ENCODE measurements at places on chromosomes 11 and 22. TPM values are rescaled to one million over a fixed set of nuclear protein-coding genes. Genes with fewer than 3 reads are reported as not detected.

TEX54 gene
- total RNA-seq, result not detected

GRCh38 chr22:26362471-26362870 is 66.6 kb upstream of the ASPHD2 start:
- H3K4me1 ChIP-seq, result peaks cover 6% of the 10 kb centered on the region
- no peak overlapping the region for H3K4me3 ChIP-seq
- H3K27me3 ChIP-seq, result peaks cover 15% of the 10 kb centered on the region
- DNase-seq, result no peak
- H3K27ac ChIP-seq, result no peak overlapping the region

DNA sequence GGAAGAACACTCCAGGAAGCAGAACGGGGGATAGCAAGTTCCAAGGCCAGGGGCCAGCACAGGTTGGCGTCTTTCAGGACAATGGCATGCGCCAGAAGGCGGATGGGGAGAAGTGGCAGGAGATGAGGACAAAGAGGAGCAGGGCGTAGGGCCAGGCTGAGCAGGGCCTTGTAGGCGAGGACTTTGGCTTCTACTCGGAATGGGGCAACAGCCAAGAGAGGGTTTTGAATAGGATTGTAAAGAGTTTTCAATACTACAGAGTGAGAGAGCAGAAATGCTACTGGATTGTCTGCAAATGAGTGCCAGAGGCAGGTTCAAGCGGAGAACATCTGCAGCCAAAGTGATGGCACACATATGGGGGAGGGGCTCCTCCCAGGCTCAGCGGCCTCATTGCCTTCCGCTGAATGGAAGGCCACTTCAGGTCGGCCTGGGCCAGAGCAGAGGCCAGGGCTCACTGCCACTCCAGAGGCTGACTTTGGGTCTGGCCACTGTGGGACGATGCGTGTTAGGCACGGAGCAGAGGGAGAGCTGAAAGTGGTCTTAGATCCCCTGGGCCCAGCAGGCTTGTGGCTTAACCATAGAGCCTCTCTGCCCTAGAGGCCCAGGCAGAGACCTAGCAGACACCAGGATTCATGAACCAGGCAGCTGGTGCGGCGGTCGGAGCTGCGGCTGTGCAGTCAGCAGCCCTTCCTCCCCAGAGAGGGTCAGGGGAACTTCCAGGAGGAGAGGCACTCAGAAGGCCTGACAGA is 118.2 kb downstream of the DSCAML1 start:
- no peaks in the 10 kb centered on the region for H3K36me3 ChIP-seq
- no peak for DNase-seq
- no peaks in the 10 kb centered on the region for H3K4me1 ChIP-seq
- no peak overlapping the region for H3K4me3 ChIP-seq
- H3K27ac ChIP-seq, result no peak overlapping the region

GRCh38 chr22:25853078-25853477 is 111.1 kb downstream of the MYO18B start:
- H3K4me3 ChIP-seq, result no peak overlapping the region
- H3K36me3 ChIP-seq, result no peaks in the 10 kb centered on the region
- no peak for DNase-seq
- no peaks in the 10 kb centered on the region for H3K27me3 ChIP-seq
- H3K27ac ChIP-seq, result no peak overlapping the region

ACR gene
- total RNA-seq, result not detected

GRCh38 chr11:98227278-98227677 is 793.5 kb upstream of the CNTN5 start:
- H3K4me3 ChIP-seq, result no peak overlapping the region
- no peak overlapping the region for H3K27ac ChIP-seq
- H3K36me3 ChIP-seq, result no peaks in the 10 kb centered on the region
- no peaks in the 10 kb centered on the region for H3K4me1 ChIP-seq
- no peaks in the 10 kb centered on the region for H3K27me3 ChIP-seq
- DNase-seq, result no peak

GRCh38 chr11:123450623-123451022 is 20.6 kb downstream of the GRAMD1B start:
- no peaks in the 10 kb centered on the region for H3K27me3 ChIP-seq
- H3K27ac ChIP-seq, result no peak overlapping the region
- H3K4me3 ChIP-seq, result no peak overlapping the region
- DNase-seq, result no peak

DNA sequence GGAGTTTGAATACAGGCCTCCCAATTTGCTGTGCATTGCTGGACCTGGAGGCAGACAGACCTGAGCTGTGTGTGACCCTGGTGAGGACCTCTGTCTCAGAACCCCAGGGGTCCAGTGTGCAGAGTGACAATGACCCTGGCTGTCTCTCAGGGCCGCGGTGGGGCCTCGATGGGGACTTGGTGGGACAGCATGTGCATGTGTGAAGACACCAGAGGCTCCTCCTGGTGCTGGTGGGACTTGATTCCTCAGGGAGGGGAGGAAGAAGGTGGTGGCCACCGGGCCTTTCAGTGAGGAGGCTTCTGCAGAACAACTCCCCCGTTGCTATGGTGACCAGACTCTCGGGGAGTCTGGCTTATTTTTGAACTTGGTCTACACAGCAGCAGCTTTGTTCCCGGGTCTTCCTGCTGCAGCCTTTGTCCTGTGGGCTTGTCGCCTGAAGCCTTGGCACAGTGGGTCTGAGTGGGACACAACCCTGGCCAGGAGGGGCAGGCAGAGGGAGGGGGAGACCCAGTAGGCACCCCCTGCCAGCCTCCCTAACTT is 35.3 kb downstream of the MCM5 start:
- peaks cover 8% of the 10 kb centered on the region for H3K36me3 ChIP-seq
- H3K27me3 ChIP-seq, result no peaks in the 10 kb centered on the region
- H3K27ac ChIP-seq, result no peak overlapping the region
- DNase-seq, result no peak

- no peak overlapping the region for H3K4me3 ChIP-seq
- H3K27ac ChIP-seq, result no peak overlapping the region
- no peaks in the 10 kb centered on the region for H3K36me3 ChIP-seq
- H3K4me1 ChIP-seq, result peaks cover 7% of the 10 kb centered on the region
Measured at GRCh38 chr11:58495906-58496305, 12.0 kb downstream of the OR5B21 start.

GRCh38 chr11:100719362-100719761 is 32.3 kb downstream of the ARHGAP42 start:
- no peak overlapping the region for H3K4me3 ChIP-seq
- H3K27ac ChIP-seq, result peak overlapping the region; percentile 82
- H3K36me3 ChIP-seq, result no peaks in the 10 kb centered on the region
- DNase-seq, result no peak
- peaks cover 28% of the 10 kb centered on the region for H3K4me1 ChIP-seq

BRSK2 gene
- 1.9 TPM for total RNA-seq

DNA sequence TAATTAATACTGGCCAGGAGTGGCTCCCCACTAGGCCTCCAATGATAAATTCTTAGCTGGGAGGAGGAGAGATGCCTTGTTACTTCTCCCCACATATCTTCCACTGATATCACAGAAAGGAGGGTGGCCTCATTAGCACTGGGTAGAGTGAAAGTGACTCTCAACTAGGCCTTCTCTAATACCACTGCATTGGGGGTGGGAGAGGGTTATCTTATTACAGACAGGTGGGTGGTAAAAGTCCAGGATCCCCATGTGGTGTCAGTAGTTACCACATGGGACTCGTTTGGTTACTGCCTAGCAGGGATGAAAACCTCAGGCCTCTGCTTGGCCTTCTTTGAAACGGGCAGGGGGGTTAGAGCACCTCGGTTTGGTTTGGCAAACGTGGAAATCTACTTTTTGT is 167.3 kb downstream of the UVRAG start:
- DNase-seq, result no peak
- H3K4me3 ChIP-seq, result no peak overlapping the region
- no peaks in the 10 kb centered on the region for H3K27me3 ChIP-seq
- peaks cover 32% of the 10 kb centered on the region for H3K36me3 ChIP-seq
- H3K4me1 ChIP-seq, result peaks cover 11% of the 10 kb centered on the region
- no peak overlapping the region for H3K27ac ChIP-seq

DNA sequence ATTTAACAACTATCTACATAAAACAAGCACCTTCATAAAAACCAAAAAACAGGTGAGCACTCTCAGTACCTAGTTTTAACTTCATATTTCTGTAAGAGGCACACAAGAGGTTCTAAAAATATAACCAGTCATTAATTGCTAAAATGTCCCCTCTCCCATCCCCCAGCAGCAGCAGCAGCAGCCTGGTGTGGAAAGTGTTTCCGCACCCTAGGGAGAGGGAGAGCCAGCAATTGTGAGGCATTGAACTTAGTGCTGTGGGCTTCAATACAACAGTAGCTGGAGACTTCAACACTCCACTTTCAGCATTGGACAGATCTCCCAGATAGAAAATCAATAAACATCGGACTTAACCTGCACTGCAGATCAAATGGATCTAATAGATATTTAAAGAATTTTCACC is 1158.5 kb downstream of the JRKL start:
- H3K4me3 ChIP-seq, result no peak overlapping the region
- H3K4me1 ChIP-seq, result no peaks in the 10 kb centered on the region
- no peaks in the 10 kb centered on the region for H3K36me3 ChIP-seq
- no peak for DNase-seq
- no peak overlapping the region for H3K27ac ChIP-seq
- peaks cover 24% of the 10 kb centered on the region for H3K27me3 ChIP-seq

CTSD gene
- 2,062 TPM for total RNA-seq

DNA sequence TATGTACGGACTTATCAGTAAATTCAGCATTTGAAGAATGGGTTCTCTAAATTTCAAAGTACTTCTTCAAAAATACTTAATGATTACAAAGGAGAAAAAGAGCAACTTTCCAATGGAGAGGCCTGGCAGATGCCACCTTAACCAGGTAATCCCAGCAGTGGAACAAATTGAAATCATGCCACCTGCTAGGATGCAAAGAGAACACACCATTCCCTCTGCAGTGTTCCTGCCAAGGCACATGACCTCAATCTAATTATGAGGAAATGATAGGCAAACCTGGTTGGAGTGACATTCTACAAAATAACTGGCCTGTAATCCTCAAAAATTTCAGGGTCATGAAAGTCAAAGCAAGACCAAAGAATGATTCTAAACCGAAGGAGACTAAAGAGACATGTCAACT is 21.5 kb downstream of the TNRC6B start:
- no peak overlapping the region for H3K27ac ChIP-seq
- H3K27me3 ChIP-seq, result no peaks in the 10 kb centered on the region
- no peak for DNase-seq

GRCh38 chr22:38135133-38135706 is 24.7 kb upstream of the BAIAP2L2 start:
- H3K36me3 ChIP-seq, result peaks cover 27% of the 10 kb centered on the region
- peak overlapping the region; percentile 31 for H3K27ac ChIP-seq
- H3K4me1 ChIP-seq, result peaks cover 12% of the 10 kb centered on the region
- no peaks in the 10 kb centered on the region for H3K27me3 ChIP-seq

- DNase-seq, result no peak
- H3K27ac ChIP-seq, result no peak overlapping the region
- peaks cover 2% of the 10 kb centered on the region for H3K4me1 ChIP-seq
Measured at GRCh38 chr11:99773646-99774045, 752.9 kb downstream of the CNTN5 start.

- no peak overlapping the region for H3K27ac ChIP-seq
- no peak overlapping the region for H3K4me3 ChIP-seq
Measured at GRCh38 chr22:21710156-21710555, 25.4 kb downstream of the YPEL1 start.

DEFB131B gene
- not detected for total RNA-seq

USH1C gene
- total RNA-seq, result not detected

GRCh38 chr22:45425101-45425500 is 11.6 kb downstream of the RIBC2 start:
- H3K4me3 ChIP-seq, result no peak overlapping the region
- DNase-seq, result peak; percentile 25
- H3K36me3 ChIP-seq, result no peaks in the 10 kb centered on the region
- H3K4me1 ChIP-seq, result no peaks in the 10 kb centered on the region
- H3K27me3 ChIP-seq, result peaks cover 8% of the 10 kb centered on the region

DNA sequence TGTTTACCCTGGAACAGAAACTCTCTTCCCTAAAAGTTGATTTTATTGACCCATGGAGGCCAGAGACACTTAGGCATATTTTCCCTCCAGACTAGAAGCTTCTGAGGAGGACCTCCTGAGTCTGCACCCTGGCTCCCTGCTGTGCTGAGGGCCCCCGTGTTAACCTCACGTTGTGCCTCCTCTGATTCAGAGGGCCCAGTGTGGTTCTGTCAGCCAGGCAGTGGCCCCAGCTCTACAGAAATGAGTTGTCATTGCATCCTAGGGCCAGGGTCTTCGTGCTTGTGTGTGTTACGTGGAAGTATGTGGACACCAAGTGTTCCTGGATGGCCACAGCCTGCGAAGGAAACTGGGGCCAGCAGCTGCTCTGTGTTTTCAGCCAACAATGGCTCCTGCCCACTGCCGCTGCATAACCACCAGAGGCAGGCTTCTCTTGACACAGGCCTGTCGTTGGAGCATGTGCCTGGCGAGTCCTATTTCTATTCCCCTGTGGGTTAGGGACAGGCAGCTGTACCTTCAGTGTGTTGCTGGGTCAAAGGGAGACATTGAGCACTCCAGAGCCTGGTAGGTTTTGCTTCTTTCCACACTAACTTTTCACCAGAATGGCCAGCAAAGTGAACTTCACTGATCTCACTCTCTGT is 44.5 kb downstream of the MED15 start:
- H3K27ac ChIP-seq, result peak overlapping the region; percentile 95
- H3K4me3 ChIP-seq, result no peak overlapping the region
- H3K27me3 ChIP-seq, result no peaks in the 10 kb centered on the region
- H3K36me3 ChIP-seq, result peaks cover 4% of the 10 kb centered on the region

GRCh38 chr11:67382276-67383136 is 9.1 kb upstream of the CLCF1 start:
- H3K27me3 ChIP-seq, result peaks cover 6% of the 10 kb centered on the region
- no peaks in the 10 kb centered on the region for H3K36me3 ChIP-seq
- H3K4me1 ChIP-seq, result peaks cover 30% of the 10 kb centered on the region
- peak; percentile 92 for DNase-seq

ENTHD1 gene
- total RNA-seq, result not detected
